Renal pelvis (tissue), 12 donors: ENCODE measurements at places on chromosomes 1 and 21. TPM values are rescaled to one million over a fixed set of nuclear protein-coding genes. Genes with fewer than 3 reads are reported as not detected.

B3GALT5 gene
- polyA plus RNA-seq = 1.6 TPM

DNA sequence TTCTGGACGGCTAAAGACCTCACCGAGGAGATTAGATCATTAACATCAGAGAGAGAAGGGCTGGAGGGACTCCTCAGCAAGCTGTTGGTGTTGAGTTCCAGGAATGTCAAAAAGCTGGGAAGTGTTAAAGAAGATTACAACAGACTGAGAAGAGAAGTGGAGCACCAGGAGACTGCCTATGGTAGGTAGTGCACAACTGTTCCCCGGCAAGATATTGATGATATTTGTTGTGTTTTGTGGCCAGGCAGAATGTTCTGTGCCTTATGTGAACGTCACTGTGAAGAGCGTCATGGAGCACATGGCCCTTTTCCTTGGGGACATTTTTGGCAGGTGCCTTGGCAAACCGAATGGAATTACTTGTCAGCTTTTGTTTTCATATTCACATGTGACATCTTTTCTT is 191.7 kb downstream of the DISC1 start:
- no peak for DNase-seq

DNA sequence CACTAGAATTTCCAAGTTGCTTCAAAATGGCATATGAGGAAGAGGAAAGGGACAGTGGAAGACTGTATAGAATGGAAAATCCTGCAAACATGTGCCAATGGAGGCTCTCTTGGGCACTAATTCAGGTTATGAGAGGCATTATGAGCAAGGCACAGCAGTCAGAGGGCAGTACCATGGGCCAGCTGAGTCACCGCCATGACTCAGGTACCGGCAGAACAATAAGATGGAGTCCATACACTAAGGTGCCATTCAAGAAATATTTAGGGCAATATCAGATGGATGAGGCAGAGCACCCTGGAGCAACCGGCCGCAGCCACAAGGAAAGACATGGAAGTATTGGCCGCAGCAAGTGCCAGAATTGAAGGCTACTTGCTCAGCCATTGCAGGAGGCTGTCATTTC is 25.6 kb upstream of the VAV3 start:
- no peak for DNase-seq

- no peak for DNase-seq
These were observed 236.9 kb upstream of the NRIP1 start for GRCh38 chr21:15301736-15302135.

GRCh38 chr1:236685205-236685916 is 938 bp upstream of the ACTN2 start:
- no peak for DNase-seq

MTMR11 gene
- 31.0 TPM for polyA plus RNA-seq

DNA sequence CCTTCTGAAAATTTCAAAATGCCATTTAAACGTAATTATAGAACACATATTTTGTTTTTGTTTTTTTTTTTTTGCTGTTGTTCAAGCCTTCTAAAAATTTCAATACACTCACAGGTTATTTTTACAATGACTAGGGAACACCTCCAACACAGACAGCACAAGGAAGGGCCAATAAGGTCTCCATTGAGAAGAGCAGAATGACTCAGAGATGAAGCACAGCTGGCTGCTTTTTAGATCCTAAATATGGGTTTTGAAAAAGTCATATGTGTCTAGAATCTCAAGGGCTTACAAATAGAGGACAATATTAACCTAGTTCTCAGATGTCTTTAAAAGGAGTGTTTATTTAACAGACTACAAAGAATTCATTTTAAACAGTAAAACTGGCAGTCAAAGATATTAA is 104.6 kb downstream of the NEGR1 start:
- no peak for DNase-seq

- DNase-seq = no peak
These were observed 481.2 kb upstream of the NR5A2 start for GRCh38 chr1:199546323-199546722.

GRCh38 chr1:184212649-184213314 is 161.3 kb downstream of the TSEN15 start:
- DNase-seq = peak; percentile 65

- no peak for DNase-seq
These were observed 57.2 kb downstream of the TNN start for GRCh38 chr1:175124861-175125260.

GRCh38 chr1:183776731-183777130 is 28.2 kb upstream of the RGL1 start:
- DNase-seq = peak; percentile 26

DNA sequence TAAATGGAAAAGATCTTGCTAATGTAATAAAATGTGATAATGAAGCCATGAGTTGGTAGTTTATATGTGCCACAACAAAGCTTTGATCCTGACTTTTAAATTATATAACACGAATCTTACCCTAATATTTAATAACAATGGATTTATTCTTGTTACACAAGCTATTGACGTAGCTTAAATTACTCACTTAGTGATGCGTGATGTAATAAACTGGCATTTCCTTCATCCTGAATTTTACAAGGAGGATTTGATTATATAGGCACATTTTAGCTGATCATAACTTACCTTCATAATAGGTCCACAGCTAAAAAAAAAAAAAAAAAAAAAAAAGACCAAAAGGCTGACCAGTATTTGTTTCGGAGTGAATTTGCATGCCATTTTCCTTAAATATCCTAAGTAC is 76.2 kb upstream of the IVNS1ABP start:
- DNase-seq = no peak

DNA sequence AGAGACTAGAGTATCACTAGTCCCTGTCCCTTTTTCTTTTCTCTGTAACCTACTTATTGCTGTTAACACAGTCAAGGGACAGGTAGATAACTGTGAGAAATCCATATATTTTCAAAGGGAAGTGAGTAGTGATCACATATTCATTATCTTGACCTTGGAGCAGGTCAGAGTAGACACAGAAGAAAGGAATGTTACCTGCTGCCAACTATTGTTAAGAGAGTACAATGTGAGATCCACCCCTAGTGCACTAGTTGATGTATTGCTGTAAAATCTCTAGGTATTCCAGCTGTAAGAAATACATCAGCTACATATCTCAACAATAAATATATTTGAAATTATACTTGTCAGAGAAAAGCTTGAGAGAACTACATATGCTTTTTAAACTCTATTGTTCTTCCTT is 68.7 kb upstream of the ADGRL2 start:
- DNase-seq = no peak
